ENCODE measurements at places on chromosomes 3 and 15. TPM values are rescaled to one million over a fixed set of nuclear protein-coding genes. Genes with fewer than 3 reads are reported as not detected.

The ESYT3 gene
- 0.53 TPM for total RNA-seq

The RASL12 gene
- not detected for total RNA-seq

The ALDH1L1 gene
- total RNA-seq = not detected

The IL17RB gene
- 3.5 TPM for total RNA-seq

The SMCO1 gene
- total RNA-seq = not detected

The FBXO22 gene
- 27.3 TPM for total RNA-seq

Data from activated naive CD4-positive, alpha-beta T cell treated with anti-CD3 and anti-CD28 coated beads, Interleukin-2, amount 10 ng/mL, durations not matched to agents 5 hours and 36 hours (primary cell).